ENCODE measurements at places on chromosomes 12 and 14.

DNA sequence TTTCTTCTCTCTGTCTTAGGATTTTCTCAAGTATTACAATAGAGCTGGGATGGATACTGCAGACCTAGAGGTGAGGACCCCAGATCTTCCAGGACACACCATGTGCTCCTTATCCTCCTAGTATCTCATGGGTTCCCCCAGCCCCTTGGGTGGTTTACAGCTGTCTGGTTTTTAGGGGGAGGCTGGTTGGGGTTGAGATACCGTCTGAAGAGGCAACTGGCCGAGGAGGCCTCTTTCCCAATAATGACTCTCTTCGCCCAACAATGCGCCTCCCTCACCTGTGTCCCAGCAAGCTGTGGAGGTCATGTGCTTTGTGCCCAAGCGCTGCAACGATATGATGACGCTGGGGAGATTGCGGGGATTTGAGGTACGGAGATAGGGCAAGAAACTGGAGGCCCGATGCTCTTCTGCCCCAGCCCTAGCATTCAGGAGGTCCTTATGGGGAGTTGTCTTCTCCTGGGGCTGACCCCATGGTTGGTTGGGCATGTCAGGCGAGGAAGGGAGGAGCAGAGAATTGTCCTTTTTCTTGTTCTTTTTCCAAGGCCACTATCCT, 3.8 kb downstream of the ARHGEF25 start:
- no peak for DNase-seq

GRCh38 chr14:28759653-28760313, 6.8 kb upstream of the FOXG1 start:
- no peak for DNase-seq

DNA sequence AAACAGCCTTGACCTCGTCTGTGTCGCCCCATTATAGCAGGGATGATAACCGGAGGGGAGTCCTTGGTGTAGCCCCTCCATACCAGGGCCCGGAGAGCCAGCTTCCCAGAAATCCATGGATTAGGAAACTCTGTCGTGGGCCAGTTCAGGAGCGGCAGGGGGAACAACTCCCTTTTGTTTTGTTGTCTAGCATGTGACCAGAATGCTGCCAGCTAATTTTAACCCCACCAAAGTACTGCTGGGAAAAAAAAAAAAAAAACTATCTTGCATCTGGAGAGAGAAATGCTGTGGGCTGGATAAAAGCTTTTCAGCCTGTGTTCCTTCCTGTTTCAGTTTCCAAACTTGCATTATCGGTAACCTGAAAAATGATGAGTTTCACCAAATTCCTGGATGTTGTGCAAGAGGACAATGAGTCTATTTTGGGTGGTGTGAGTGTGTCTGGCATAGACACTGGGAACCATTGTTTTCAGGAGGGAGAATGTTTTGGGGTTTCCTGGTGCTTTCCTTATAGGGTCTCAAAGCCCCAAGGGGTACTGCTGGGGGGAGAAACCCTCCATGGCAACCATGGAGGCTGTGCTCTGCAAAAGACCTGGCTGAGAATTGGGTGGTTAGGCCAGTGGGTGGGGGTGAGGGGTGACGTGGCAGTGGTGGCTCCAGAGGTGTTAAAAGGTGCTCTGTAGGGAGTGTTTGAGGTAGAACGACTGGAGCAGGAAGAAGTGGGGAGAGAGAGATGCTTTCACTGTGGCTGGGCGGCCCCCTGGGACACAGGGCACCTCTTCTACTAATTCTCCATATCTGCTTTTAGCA, 14.9 kb upstream of the IRF2BPL start:
- peak; percentile 70 for DNase-seq

DNA sequence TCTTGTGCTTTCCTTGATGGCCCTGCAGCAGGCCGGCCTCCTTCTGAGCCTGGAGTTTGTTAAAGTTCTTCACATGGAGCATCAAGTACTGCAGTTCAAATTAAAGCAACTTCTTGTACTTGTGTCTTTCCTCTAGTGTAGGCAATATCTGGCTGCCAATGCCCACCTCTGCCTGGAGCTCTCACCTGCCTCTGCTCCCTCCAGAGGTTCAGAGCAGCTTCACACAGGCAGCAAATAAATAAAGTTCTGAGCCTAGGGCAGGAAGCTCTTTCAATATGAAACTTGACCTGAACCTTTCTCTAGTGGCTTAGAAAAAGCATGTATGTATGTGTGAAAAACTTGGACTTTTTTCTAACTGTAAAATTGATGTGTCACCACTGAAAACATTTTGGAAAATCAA, 65.9 kb downstream of the ITPR2 start:
- DNase-seq: no peak

DNA sequence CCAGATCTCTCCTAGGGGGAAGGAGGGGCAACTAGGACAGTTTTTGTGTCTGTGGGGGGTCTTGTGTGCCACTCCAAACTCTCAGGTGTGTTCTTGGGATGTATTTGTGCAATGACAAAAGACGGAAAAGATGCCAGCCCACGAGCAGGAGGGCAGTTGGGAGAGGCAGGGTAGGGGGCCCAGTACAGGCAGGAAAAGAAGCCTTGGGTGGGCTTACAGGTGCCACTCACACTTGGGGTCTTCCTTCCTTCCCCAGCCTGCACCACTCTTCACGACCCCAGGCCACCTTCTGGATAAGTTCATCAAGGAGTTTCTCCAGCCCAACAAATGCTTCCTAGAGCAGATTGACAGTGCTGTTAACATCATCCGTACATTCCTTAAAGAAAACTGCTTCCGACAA, 24.4 kb downstream of the OAS2 start:
- no peak for DNase-seq

DNA sequence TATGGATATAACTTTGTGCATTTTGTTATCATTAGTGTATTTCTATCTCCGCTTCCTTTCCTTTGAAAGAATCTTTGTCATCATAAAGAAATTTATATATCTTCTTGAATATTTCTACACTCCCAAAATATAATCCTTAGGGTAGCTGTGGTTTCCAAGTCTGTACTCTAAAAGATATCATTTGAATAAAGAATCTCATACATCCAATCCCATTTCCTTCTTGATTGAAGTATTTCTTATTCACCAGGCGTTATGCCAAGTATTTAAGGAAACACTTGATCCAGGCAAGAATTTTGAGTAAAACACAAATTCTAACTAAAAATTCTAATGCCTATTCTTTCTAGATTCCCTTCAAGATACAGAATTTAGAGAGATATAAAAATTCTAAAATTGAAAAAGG, 821.8 kb downstream of the GALC start:
- DNase-seq: no peak

- no peak for DNase-seq
Measured at GRCh38 chr12:77133566-77133965, 68.2 kb upstream of the E2F7 start.

- no peak for DNase-seq
Measured at GRCh38 chr14:75520852-75521251, 1.4 kb upstream of the BATF start.

DNA sequence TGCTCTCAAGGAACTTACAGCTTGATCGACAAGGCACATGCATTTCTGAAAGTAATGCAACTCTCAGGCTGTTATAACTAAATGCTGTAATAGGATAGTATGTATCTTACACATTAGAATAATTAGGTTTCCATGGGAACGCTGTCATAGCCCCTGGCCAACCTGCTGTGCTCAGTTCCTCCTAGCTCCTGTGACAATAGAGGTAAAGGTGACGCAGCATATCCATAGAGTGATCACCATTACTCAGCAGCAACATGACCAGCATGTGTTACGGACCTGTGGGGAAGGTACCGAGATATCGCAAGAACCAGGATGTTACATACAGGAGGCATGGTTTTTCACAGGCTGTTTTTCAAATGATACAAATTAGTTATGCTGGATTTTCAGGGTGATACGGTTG, 150.7 kb downstream of the CAND1 start:
- DNase-seq: no peak

DNA sequence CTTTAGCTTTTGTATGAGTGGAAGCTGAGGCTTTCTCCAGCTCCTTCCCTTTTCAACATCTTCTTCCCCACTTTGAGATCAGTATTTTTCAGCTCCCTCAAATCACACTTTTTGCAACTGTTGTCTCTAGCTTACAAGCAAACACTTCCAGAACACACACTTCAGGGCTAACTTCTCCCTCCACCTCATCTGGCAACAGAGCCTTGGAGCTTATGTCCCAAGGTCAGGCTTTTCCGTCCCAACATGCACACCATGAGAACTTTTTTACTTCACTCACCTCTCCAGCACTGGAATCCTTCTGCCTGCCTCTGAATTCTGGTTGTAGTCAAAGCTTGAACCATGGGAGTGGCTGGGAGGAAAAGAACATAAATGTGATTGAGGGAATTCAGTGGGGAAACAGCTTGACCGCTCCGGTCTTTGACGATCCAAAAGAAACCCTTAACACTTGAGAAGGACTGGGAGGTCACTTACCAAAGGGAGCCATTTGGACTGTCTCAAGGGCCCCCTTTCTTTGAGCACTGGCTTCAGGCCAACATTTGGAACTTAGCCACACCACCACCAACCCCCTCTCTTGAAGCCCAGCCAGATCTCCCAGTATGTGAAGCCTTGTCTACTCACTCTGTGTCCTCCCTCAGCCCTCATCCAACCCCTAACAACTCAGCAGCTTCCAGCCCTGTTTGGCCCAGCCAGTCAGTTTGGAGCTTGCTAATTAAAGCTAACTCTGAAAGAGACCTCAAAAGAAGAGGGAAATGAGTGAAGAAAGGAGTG, 3.9 kb upstream of the BLOC1S1 start:
- no peak for DNase-seq

GRCh38 chr14:88552876-88553275, 1.9 kb downstream of the PTPN21 start:
- no peak for DNase-seq

GRCh38 chr12:3022961-3023360, 54.2 kb upstream of the TSPAN9 start:
- DNase-seq: no peak

- DNase-seq: no peak
Measured at GRCh38 chr12:121392325-121392716, 7.6 kb upstream of the RNF34 start.

DNA sequence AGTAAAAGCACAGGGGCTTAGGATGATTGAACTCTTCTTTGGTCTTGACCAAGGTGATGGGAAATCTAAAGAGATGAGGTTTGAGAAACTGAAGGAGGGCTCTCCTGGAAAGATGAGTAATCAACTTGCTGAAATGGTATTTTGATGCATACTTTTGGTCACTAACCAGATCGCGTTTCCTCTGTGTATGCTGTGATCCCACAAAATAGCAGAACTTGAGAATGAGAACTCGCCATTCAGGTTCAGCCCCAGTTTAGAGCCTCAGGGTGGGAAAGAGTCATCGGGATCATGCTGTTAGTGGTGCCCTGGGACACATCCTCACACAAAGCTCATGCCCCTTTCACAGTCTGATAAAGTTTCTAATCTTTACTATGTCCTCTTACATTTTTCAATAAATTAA, 488.8 kb downstream of the ETNK1 start:
- no peak for DNase-seq

Data from stimulated activated CD4-positive, alpha-beta T cell treated with anti-CD3 and anti-CD28 coated beads, Interleukin-1b, Interleukin-23, amount 100 ng/mL, for 48 hours (primary cell).